ENCODE measurements at places on chromosomes 12 and 14.

GRCh38 chr14:72740966-72741825 is 152.7 kb downstream of the DPF3 start:
- no peak for DNase-seq

GRCh38 chr12:28378736-28379135 is 188.5 kb downstream of the CCDC91 start:
- no peak for DNase-seq

DNA sequence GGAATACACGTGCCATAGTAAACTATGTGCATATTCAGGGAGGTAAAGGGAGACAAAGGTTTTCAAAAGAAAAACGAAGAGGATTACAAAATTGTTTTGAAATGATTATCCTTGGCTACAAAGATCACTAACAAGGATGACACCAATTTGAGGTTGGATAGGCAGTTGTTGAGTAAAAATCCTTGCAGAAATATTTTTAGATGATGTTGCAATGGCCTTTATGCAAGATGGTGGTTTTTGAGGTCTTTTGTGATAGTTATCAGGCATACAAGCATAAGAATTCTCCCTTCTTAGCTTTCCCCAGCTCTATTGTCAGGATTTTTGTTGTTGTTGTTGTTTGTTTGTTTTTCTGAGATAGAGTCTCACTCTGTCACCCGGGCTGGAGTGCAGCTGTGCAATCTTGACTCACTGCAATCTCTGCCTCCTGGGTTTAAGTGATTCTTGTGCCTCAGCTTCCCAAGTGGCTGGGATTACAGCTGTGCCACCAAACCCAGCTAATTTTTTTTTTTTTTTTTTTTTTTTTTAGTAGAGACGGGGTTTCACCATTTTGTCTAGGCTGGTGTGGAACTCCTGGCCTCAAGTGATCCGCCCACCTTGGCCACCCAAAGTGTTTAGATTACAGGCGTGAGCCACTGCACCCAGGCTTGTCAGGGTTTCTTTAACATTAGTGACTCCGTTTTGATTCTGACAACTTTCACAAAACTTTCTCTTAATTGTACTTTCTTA is 7.8 kb downstream of the RNASE1 start:
- DNase-seq: no peak

DNA sequence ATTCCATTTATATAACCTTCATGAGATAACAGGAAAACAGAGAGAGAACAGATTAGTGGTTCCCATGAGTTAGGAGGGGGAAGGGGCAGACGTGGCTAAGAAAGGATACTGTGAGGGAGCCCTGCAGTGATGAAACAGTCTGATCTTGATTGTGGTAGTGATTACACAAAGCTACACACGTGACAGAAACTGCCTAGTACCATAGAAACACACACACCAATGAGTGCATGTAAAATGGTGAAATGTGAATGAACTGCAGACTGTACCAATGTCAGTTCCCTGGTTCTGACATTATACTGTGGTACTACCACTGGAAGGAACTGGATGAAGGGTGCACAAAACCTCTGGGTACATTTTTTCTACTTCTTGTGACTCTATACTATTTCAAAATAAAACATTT is 36.9 kb downstream of the NRDE2 start:
- no peak for DNase-seq

GRCh38 chr14:81430235-81430634 is 30.1 kb upstream of the STON2 start:
- DNase-seq: no peak

DNA sequence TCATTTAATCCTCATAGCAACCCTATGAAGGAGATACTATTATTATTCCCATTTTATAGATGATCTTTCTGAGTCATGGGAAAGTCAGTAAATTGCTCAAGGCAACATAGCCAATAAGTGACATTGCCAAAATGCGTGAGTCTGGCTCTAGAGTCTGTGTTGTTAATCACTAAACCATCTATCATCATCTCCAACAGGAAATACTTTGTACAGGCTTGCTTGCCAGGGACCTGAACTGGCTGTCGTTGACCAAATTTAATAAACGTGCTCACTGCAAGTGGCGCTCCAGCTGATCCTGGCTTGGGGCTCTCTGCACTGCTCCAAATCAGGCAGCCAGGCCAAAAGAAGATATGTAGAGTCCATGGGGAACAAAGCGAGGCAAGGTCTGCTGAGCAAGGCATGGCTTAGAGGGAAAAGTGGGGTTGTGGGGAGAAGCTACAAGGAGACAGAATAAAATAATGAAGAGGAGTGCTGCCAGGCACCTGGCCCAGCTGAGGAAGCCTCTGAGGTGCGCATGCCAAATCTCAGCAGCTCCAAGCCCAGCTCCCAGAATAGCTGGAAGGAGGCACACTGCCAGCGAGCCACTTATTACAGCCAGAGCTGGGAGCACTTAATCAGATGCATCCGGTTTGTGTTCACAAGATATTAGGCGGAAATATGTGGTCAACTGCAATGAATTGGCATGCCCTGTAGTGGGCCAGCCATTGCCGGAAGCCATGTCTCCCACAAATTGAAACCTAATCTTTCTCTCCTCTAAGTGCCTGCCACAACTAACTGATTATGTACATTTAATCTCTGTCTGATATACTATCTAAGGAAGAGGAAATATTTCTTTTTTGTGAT is 43.3 kb upstream of the PTPRO start:
- DNase-seq: no peak

DNA sequence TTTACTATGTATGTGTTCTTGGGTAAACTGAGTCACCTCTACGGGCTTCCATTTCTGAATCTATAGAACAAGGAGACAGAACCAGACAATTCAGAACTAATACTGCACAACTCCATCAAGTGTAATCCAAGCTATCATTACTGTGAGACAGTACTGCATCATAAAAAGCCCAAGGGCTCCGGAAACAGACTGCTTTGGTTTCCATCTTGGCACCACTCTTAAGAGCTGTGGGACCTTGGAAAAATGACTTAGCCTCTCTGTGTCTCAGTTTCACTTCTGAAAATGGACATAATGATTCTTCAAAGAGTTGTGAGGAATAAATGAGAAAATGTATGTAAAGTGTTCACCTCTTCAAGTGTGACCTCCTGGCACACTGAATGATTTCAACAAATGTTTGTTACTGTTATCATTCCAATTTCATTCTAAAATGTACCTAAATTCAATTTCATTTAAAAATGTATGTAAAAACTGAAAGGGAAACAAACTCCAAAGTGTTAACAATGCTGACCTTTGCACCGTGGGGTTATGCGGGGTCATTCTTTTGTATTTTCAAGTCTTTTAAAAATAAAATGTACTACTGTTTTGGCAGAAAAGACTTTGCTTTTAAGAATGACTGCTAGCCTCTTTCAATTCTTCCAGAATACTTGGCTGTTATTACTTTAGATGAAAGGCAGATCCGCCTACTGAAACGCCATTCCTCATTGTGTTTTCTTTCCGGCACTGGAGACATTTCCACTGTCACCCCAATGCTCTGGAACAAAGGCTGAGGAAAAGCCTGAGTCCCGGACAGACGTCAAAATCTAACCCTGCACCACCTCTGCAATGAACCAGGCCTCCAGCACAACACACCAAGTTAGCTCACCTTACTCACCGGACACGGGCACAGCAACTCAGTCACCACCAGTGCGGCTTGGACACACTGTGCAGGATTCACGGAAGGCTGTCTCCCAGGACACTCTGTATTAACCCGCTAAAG is 62.8 kb downstream of the TMCC3 start:
- no peak for DNase-seq

- no peak for DNase-seq
Observed at GRCh38 chr12:6765048-6765633, 1.0 kb upstream of the PTMS start.

- no peak for DNase-seq
Observed at GRCh38 chr12:24741216-24741615, 207.7 kb downstream of the BCAT1 start.

DNA sequence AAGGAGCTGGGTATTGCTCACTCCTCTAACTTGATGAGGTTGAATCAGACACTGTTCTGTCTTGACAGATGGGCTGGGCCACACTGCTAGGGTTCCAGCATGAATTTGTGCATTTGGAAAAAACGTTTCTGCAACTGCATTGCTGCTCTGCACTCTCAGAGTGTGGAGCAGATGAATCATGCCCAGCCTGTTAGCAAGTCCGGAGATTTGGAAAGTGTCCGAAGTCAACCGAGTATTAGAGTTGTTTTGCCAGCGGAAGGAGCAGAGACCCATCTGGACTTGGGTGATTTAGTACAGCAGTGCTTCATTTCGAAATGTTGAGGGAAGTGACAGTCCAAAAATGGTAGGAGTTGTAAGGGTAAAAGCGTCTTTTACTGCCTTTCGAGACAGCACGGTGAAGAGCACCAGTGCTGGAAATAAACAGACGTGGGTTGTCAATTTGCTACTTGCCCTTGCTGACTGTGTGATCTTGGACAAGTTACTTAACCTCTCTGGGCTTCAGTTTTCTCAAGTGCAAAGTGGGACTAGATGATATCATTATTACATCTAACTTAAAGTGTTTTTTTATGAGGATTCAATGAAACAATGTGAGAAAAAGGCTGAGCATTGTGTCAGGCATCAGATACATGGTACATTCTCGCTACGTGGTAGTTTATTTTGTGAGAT is 139.5 kb downstream of the CHST11 start:
- DNase-seq: no peak

Measured in T-helper 9 cell (primary cell).